Aortic smooth muscle cell (primary cell): ENCODE measurements at places on chromosomes 2 and 18. TPM values are rescaled to one million over a fixed set of nuclear protein-coding genes. Genes with fewer than 3 reads are reported as not detected.

SERPINB12 gene
- total RNA-seq: not detected in 2 replicates

ST6GAL2 gene
- total RNA-seq: not detected in 2 replicates

SPRED2 gene
- 16.8 and 18.2 TPM in 2 replicates for total RNA-seq

DNAJC27 gene
- total RNA-seq: 4.4 and 5.0 TPM in 2 replicates

ZAP70 gene
- total RNA-seq: not detected in 2 replicates

RNPEPL1 gene
- 11.1 and 17.8 TPM in 2 replicates for total RNA-seq

ANO7 gene
- 0.25 and 0.40 TPM in 2 replicates for total RNA-seq

IL18R1 gene
- 0.75 and 1.5 TPM in 2 replicates for total RNA-seq

MYO3B gene
- under 0.01 and 0.12 TPM in 2 replicates for total RNA-seq
